ENCODE measurements at places on chromosomes 5 and 9.

DNA sequence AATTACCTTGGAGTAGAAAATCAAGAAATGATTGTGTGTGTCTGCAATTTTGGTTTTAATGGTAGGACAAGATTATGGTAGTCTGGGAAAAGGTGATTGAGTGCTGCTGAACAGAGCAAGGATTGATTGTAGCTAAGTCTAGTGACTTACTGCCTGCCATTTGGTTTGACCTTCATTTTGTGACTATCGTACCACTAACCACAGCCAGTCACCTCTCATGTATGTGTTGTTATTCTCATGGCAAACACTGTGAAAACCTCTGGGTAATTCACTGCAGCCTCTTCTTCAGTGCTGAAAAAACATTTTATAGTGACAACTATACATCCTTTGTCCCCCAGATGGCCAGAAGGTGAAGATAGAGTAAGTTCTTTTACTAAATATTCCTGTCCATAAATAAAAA lies 37.5 kb downstream of the CTNNA1 start:
- no peak for DNase-seq

GRCh38 chr9:70802758-70803436 lies 318.5 kb downstream of the TRPM3 start:
- DNase-seq = no peak

DNA sequence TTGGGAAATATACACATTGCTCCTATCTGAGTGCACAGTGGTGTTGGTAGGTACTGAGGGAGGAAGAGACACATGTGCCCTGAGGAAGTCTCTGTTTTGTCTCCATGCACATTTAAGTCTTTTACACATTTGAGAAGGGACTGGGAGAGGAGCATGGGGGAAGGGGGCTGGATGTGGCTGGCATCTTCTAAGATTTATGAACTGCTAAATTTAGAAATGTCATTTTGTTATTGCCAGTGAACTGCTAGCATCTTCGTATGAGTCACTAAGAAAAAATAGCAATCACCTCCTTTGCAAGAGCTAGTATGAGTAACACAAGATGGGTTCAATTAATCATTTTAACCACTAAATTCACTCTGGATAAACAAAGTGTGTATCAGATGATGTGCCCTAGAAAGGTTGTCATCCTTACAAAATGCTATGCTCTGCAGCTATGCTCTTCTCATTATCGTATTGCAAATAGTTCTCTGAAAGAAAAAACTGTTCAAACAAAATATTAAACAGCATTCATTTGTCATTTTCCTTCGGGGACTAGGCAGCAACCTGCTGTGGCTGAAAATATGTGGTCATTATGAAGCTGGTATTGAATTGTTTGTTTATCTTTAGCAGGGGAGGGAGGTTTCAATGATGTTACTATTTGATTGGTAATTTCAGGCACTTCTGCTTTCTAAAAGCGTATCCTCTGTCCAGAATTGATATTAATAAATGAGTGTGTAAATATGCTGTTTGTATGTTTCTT lies 236.5 kb downstream of the DMRTA1 start:
- no peak for DNase-seq

DNA sequence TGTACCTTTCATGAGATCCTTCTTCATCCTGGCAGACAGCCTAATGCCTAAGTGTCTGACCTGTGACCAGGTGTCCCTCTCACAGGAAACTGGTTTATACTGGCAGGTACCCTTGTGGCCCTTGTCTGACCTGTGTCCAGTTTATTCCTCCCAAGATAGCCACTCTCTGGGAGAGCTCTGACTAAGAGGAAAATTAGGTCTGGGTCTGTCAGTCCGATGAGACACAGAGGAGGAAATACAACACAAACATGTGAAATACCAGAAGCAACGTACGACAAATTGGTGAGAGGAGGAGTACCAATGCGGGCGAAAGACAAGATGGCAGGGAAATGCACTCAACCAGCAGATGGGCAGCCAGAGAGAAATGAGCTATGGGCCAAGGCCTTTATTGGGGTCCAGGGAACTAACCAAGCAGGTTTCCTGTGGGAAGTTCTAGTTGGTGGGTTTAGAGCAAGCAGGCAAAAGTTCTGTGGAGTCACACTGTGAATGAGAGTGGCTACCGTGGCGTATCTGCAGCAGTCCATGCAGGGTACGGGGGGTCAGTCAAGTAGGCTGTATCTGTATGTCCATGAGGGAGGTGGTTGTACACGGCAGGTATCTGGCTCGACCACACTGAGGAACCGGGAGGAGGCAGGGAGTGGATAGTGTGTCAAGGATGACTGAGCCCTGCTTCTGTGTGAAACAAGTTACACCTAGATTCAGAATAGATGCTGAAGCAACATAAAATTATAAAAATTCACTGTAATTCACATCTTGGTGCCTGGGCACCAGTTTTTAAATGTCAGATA lies 109.0 kb downstream of the MLLT3 start:
- no peak for DNase-seq

GRCh38 chr5:154778534-154778933 lies 23.4 kb downstream of the LARP1 start:
- DNase-seq = no peak

GRCh38 chr5:143887903-143888665 lies 76.1 kb downstream of the HMHB1 start:
- DNase-seq = no peak

- no peak for DNase-seq
These were observed 173.4 kb downstream of the DNAH5 start for GRCh38 chr5:13771011-13771571.

DNA sequence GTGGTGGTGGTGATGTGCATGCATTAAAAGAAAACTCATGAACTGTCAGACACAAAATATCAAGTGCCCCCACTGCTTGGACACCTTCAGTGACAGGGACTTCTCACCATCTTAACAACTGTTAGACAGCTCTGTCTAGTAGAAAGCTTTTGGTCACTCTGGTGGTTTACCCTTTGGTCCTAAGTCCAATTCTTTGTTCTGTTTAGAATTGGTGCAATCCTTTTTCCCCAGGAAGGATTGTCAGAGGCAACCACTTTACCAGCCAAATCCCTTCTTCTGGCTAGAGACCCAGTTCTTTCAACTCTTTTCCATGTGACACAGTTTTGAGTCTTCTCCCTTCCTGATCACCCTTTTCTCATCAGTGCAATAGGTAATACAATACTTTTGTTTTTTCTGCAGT lies 140.2 kb downstream of the SEC61B start:
- no peak for DNase-seq

- no peak for DNase-seq
These were observed 1243.4 kb downstream of the MAT2B start for GRCh38 chr5:164748861-164749260.

DNA sequence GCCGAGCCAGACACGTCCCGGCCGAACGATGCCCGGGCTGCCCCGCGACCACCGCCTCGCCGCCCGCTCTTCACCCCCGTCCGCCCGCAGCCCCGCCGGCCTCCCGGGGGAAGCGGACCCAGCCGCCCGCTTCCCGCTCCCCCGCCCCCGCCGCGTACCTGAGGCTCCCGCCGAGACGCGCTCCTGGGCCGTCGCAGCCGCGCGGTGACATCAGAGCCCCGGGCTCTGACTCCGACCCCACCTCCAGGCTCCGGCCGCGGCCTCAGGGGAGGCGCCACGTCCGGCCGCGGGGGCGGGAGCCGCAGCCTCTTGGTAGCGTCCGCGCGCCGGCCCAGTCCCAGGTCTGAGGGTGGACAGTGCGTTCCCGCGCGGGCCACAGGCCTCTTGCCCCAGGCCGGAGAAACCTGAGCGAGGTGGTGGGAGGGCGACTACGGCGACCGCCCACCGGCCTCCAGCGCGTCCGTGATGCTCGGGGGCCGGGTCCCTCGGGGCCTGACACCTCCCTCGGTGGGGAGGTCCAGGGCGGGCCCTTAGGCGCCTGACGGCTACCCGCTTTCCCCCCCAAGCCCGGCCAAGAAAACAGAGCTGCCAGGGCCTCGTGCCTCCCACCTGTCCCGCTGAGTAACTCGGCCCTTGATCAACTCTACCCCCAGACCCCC lies at the start of gene SHROOM1:
Gene SHROOM1, minus strand, starts transcription at position 212 of the 659 bp plus-strand sequence. CDS start 4,507 bp downstream, outside the sequence.
- no peak for DNase-seq

DNA sequence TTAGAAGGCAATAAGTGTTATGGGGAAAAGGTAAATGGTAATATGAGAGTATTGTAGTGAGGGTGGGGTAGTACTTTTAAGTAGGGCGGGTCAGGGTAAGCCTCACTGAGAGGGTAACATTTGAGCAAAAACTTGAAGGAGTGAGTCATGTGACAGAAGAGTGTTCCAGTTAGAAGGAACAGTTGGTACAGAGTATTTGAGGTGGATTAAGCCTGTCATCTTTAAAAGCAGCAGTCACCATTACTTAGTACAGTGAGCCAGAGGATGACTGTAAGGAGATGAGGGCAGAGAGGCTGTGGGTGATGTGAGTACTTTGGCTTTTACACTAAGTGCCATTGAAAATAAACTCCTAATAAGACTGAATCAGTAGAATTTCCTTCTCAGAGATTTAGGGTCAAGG lies 54.8 kb downstream of the UBAP1 start:
- DNase-seq = no peak

- no peak for DNase-seq
These were observed 181.8 kb upstream of the ELL2 start for GRCh38 chr5:96143450-96143849.

DNA sequence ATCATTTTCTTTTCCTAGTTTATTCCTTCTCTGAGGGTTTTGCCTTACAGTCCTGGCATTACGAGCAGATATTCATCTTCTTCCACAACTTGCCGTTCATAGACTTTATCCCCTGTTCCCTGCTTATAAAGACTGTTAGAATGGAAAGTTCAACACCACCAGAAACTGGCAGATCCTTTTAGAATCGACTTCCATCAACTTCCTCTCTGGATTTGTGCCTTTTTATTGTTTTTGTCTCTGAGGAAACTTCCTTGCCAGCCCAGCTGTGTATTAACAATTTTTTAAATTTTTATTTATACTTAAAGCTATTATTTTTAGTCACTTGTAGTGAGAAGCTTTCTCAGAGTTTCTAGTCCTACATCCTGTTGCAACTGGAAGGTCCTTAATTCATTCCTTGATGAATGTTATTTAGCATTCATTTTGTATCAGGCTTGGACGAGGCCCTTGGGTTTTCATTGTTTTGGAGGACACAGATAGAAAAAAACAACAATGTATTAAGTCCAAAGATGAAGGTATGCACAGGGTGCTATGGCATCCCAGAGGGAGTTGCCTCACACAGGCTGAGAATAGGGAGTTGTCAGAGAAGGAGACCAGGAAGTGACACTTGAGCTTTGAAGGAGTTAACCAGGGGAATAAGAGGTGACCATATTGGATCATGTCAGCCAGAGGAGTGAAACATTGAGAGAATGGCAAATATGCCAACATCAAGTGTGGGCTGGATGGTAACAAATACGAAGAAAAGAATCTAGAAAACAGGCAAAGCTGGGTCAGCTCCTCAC lies 81.3 kb downstream of the ADAMTSL1 start:
- no peak for DNase-seq
